ENCODE measurements at places on chromosomes 2 and 18.

DNA sequence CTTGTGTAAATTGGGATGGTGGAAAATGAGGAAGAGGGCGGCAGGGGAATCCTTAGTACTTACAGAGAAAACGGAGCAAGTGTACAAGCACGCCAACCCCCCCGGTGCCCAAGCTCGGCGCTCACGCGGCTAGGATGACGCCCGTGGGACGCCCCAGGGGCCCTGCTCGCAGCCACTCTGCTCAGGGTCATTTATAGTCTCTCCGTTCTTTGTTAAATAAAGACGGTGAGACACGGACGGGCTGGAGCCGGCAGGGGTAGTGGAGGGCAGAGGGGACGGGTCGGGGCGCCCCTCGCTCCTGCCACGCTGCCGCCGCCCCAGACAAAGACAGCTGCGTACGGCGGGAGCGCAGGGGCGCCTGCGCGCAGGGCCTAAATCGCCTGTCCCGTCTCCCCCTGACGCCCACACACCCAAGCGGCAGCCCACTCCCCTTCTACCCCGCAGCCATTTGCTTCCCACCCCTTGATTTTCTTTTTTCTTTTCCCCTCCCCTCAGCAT is 37.8 kb downstream of the PCBP1 start:
- DNase-seq = peak; percentile 65

- no peak for DNase-seq
Measured at GRCh38 chr18:6069103-6069502, 173.8 kb upstream of the TMEM200C start.

GRCh38 chr2:199814817-199815211 is 36.2 kb downstream of the FTCDNL1 start:
- no peak for DNase-seq

- peak; percentile 31 for DNase-seq
Measured at GRCh38 chr2:120227111-120227991, 4.2 kb upstream of the TMEM185B start.

DNA sequence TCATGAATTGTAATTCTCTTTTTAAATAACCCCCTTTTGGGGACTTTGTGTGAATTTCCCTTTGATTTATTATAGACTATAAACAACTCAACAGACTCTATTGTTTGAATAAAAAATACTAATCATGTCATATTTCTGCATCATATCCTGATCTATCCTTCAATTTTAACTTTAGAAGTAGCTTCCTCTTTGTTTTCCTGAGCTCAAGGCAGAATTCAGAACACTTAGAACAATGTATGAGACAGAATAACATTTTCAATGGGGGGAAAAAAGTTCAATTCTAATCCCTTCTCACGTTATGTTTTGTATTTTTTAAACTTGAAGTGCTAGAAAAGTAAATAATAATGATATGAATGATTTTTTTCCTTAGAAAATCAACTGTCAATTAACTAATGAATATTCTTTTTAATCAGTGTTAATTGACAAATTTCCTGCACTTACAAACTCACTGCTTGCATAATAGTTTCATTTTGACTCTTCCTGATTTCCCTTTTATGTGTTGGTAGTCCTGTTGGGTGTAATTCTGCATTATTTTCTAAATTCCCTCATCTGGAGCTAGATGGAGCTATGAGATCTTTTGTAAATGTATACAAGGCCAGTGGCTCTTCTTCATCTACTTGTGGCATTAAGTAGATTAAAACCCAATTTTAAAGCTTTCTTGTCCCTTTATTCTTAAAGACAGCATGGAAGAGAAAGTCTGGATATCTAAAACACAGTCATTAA is 326.1 kb downstream of the PARD3B start:
- no peak for DNase-seq

DNA sequence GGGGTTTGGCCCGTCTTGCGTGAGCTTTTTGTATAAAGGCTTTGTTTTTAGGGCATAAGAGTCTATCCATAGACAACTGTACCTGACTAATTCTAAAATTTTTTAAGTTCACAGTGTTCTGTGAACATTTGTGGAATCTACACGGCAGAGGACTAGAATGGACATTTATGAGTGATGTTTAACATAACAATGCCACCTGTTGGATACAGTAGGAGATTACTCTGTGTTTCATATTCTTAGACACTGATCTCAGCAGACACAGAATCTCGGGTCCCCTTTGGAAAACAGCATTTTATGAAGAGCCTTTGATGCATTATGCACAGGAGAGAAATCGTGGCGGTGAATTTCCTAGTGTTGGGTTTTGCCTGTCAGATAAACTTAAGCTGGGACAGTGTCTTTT is 752.2 kb downstream of the DPP10 start:
- DNase-seq = no peak

GRCh38 chr18:37575646-37576045 is 10.0 kb upstream of the CELF4 start:
- DNase-seq = no peak

DNA sequence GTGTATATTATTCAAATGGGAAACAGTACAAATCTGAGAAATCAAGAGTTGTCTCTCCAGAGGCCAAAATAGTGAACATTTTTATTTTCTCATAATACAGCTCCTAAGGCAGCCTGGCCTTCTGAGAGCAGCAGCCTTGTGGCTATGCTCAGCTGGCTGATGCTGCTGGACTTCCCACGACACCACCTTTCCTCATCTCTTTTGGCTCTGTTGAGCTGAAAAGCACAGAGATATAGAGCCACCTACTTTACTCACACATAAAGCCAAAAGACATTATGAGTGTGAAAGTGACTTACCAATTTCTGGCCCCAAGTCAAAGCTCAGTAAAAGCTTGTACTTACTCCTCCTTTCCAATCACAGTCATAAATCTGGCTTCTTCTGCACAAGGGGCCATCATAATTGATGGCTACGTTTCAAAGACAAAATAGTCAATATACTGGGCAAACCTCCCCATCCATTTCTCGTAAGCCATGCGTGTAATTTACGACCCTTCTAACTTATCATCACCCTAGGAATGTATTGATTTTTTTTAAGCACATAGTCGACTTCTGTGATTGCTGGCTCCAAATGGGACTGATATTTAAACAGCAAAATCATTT is 18.6 kb upstream of the REG3A start:
- no peak for DNase-seq

DNA sequence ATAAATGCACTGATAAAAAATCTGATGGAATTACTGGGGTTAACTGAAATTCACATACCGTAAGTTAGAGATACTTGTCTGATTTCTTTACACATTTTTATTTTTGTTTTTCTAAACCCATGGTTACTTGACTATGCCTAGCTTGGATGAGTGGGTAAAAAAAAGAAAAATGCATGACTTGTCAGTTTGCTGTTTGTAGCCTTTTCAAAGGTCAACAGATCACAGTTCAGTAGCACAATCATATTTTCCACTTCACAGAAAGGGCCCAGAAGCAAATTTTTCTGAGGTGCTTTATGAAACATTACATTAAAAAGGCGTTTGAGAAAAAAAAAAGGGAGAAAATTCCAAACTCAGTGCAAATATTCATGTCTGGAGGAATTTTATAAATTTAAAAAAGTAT is 16.4 kb downstream of the SLC16A14 start:
- no peak for DNase-seq

- DNase-seq = no peak
Measured at GRCh38 chr2:134405611-134406081, 151.8 kb downstream of the MGAT5 start.

GRCh38 chr2:73851274-73851673 is 22.5 kb downstream of the STAMBP start:
- peak; percentile 30 for DNase-seq

GRCh38 chr2:208373460-208374089 is 33.0 kb upstream of the PTH2R start:
- peak; percentile 54 for DNase-seq

DNA sequence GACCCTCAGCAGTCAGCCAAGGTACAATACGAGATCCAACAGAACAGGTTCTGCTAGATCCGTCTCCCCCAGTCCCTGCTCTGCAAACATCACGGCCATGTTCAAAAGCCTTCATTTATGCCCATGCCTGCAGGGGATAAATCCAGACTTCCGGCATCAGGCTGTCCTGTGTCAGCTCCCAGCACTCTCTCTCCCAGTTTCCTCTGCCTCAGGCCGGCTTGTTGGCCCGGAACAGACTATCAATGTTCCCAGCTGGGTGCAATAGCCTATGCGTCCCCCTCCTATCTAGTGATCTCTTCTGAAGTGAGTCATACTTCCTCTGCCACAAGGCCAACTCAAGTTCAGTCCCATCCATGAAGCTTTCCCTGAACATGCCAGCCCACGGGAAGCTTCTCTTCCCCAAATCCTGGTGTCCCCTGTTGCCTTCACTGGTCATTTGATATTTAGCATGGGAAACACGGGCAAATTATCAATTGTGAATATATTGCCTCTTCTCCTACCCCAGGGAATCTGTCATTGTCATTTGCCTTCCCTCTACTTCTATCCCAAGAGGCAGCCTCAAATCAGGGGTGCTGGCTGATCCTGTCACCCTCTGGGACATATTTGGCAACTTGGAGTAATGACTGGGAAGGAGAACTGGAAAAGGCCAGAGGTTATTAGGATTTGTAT is 51.1 kb downstream of the CAPN13 start:
- no peak for DNase-seq

- peak; percentile 77 for DNase-seq
Measured at GRCh38 chr2:120312860-120313694, 32.9 kb upstream of the INHBB start.

- DNase-seq = no peak
Measured at GRCh38 chr2:126893606-126894005, 5.1 kb upstream of the TEX51 start.

DNA sequence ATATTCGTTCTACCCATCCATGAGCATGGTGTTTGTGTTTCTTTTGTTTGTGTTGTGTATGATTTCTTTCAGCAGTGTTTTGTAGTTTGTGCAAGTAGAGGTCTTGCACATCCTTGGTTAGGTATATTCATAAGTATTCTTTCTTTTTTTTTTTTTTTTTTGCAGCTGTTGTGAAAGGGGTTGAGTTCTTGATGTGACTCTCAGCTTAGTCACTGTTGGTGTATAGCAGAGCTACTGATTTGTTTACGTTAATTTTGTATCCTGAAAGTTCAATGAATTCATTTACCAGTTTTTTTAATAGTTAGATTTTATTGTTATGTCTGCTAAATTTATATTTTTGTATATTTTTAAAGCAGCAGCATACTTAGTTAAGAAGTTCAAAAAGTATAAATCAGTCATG is 834.4 kb upstream of the NRXN1 start:
- DNase-seq = no peak

DNA sequence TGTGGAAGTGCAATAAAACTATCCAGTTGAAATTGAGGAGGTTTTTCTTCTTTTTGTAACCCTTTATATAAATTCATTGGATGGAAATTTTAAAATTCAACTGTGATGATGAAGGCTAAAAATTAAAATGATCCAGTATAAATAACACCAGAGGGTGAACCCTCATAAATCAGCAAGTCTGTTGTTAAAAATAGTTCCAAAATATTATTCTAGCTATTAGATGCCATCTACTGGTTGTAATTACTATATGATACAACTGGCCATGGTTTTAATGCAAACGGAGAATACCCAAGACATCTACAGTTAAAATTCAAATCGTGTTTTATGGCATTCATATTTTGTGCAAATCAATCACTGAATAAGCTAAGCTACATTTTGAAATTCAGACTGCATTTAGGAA is 53.8 kb downstream of the TMEM200C start:
- DNase-seq = no peak

DNA sequence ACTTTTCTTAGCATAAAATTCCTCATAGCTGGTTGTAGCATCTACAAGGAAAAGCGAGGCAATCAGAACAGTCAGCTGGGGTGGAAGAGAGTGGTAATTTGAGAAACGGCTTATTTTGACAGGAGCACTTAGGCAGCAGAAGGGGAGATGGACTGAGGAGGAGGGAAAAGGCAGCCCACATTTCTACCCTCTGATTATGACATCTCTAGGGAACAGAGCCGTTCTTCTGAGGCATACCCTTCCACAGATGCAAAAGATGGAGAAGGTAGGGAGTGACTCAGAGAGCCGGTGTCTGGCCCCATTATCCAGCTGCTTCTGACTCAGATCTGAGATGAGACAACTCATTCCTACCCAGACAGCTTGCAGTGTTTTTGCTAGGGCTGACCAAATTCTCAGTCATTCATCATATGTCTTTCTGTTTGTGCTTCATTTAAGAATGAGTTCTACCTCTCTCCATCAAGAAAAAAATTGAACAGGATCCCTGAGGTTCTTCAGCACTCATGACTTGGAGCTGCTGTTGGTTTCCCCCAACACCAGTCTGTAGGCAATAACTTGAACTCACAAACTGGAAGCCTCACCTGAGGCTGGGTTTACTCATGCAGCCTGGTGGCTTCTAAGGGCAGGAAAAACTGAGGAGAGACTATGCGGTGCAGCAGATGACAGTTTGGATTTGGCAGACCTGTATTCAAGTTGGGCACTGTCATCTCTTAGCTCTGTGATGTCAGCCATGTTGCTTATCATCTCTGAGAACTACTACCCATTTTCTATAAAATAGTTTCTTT is 15.9 kb upstream of the SEC11C start:
- DNase-seq = no peak

DNA sequence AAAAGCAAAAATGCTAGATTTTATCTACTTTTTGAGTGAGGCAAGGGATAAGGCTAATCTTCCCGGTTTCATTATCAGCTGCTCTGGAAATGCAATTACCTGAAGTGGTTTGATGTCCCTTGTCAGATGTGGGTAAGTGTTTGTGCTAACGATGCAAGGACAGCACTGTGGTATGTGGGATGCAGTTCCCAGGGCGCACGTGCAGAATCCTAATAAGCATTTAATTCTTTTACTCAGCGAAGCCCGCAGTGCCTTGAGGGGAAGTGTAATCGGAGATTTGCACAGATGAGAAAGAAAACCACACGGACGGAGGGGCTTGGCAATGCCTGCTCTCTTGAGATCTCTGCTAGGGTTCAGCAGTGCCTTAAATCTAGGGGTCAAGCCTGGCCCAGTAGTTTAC is 108.5 kb upstream of the LYPD6 start:
- DNase-seq = no peak

- DNase-seq = no peak
Measured at GRCh38 chr2:16203069-16203468, 262.7 kb downstream of the MYCN start.

DNA sequence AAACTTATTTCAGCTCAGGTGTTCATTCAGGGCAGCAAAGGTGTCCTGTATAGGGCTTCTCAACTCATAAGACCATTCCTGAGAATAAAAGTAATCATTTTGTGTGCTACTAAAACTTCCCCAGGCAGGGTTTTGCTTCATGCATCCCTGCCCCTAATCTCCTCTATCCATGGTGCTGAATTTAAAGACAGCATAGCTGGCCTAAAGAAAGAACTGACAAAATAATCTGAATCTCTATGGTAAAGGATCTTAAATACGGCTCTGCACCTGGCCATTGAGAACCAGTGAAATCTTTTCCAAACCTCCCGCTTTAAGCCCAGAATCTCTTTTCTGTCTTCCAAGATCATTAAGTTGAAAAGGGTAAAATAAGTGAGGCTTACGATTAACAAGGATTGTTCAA is 292.1 kb upstream of the KLHL29 start:
- DNase-seq = peak; percentile 11

GRCh38 chr2:152499331-152499816 is 164.4 kb downstream of the FMNL2 start:
- DNase-seq = no peak

DNA sequence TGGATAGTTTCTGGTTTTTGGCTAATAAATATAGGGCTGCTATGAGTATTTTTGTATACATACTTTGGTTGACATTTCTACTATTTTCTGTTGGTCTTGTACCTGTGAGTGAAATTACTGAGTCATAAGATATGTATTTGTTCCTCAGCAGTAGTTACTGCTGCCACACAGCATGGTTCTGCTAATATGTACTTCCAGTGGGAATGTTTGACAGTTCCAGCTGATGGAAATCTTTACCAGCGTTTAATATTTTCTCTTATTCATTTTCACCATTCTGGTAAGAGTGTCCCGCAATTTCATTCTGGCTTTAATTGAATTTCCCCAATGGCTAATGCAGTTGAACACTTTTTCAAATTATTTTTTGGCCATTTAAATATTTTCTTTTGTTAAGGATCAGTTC is 57.9 kb upstream of the IL1R1 start:
- DNase-seq = no peak
